ENCODE measurements at places on chromosomes 12 and 14. TPM values are rescaled to one million over a fixed set of nuclear protein-coding genes. Genes with fewer than 3 reads are reported as not detected.

DNA sequence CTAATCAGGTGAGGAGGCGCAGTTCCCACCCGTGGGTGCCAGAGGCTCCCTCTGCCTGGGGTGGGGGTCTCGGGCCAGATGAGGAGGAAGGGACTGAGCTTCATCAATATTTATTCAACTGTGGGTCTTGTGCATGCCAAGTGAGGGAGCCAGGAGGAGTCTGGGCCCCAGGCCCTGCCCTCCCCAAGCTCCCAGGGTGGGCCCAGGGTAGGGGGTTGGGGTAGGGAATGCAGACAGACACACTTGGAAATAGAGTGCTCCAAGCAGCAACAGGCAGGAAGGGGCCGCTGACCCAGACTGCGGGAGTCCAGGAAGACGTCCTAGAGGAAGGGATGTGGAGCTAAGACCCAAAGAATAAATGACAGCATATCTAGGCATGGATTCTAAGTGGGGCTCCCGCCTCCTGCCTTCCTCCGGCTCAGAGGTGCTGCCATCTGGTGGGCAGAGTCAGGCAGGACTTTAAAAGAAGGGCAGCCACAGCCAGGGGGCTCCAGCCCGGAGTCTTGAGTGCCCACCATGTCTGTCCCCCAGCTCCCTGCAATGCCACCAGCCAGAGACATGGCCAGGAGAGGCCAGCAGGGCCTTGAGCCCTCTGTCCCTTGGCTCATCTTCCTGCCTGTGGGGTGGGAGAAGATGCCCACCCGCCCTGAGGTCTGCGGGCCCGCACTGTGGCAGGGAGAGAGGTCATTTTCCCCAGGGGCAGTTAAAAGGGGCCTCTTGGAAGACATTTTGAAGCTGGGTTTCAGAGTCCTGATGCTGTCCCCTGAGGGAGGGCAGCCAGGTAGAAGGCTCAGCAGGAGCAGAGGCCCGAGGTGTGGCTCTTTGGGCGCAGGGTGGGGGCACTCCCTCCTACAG lies 70.1 kb downstream of the PHETA1 start:
- peak; percentile 73 for DNase-seq

- no peak for DNase-seq
Measured at GRCh38 chr14:64700894-64701293, 3.3 kb upstream of the PLEKHG3 start.

DNA sequence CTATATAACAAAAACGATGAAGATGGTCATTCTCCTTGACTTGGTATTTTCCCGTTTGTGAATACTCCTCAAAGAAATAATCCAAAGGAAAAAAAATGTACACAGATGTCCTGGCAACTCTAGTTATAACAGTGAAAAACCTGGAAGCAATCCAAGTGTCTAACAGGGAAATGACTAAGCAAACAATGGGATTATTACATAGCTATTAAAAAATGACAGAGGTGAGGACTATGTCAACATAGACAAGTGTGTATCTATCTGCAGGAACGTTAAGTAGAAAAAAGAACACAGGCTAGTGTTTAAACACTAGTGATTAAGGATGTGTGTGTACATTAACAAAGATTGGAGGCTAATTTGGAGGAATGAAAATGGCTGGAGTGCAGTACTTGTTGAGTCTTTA lies 5.9 kb upstream of the APOLD1 start:
- peak; percentile 91 for DNase-seq

DNA sequence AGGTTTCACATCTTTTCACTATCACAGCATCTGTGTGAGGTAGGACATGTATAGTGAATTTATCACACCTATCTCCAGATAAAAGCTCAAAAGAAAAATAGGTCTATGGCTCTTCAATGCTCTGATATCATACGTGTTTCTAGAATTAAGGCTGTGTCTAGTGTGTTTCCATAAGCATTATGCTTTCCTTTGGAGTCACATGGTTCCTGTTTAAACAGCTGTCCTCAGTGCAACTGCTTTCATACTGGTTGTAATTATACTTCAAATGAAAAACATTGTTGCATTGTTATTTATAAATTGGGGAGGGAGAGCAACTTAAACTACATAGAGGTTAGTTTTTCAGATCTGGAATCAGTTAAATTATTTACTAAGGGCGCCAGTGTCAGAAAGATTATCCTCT lies 151.6 kb downstream of the SYT1 start:
- DNase-seq, result no peak

GRCh38 chr12:23888396-23889068 lies 60.9 kb downstream of the SOX5 start:
- DNase-seq, result no peak

DNA sequence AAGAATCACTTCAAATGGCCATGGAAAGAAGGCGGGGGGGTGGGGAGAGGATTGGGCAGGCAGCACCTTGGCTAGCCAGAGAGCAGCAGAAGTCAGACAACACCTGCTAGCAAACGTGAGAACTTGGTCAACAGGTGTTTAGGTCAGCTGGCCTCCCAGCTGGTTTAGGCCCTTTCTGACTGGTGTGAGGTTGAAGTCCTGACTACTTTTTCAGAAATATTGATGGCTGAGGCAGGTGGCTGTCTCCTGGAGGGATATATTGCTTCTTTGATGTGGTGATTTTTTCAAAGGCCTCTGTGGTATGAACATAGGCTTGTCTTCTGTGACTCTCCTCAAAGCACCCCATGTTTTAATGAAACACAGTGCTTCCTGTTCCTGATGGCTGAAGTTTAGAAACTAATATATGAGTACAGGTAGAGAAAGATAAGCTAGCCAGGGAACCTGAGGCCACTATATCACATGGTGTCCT lies 238.2 kb upstream of the SSTR1 start:
- no peak for DNase-seq

DNA sequence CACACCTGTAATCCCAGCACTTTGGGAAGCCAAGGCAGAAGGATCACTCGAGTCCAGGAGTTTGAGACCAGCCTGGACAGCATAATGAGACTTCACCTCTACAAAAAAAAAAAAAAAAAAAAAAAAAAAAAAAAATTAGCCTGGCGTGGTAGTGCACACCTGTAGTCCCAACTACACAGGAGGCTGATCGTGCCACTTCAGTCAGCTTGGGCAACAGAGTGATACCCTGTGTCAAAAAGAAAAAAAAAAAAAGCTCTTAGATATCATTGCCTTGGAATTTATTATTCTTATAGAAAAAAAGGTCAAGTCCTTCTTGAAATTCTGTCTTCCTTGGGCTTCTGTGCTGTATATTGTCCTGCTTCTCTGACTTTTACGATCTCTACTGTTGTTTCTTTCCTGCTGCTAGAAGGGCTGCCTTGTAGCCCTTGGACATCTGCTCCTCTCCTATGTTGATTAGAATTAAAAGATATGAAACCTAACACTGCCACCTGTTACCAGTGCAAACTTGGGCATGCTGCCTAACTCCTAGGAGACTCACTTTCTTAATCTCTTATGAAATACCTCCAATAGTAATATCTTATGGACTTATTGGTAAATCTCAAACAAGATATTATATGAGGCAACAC lies 5.7 kb downstream of the TMEM19 start:
- DNase-seq, result no peak

DNA sequence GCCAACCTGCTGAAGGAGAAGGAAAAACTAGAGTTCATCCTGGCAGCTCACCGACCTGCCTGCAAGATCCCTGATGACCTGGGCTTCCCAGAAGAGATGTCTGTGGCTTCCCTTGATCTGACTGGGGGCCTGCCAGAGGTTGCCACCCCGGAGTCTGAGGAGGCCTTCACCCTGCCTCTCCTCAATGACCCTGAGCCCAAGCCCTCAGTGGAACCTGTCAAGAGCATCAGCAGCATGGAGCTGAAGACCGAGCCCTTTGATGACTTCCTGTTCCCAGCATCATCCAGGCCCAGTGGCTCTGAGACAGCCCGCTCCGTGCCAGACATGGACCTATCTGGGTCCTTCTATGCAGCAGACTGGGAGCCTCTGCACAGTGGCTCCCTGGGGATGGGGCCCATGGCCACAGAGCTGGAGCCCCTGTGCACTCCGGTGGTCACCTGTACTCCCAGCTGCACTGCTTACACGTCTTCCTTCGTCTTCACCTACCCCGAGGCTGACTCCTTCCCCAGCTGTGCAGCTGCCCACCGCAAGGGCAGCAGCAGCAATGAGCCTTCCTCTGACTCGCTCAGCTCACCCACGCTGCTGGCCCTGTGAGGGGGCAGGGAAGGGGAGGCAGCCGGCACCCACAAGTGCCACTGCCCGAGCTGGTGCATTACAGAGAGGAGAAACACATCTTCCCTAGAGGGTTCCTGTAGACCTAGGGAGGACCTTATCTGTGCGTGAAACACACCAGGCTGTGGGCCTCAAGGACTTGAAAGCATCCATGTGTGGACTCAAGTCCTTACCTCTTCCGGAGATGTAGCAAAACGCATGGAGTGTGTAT lies 2.4 kb downstream of the FOS start:
- DNase-seq, result peak; percentile 50

DNA sequence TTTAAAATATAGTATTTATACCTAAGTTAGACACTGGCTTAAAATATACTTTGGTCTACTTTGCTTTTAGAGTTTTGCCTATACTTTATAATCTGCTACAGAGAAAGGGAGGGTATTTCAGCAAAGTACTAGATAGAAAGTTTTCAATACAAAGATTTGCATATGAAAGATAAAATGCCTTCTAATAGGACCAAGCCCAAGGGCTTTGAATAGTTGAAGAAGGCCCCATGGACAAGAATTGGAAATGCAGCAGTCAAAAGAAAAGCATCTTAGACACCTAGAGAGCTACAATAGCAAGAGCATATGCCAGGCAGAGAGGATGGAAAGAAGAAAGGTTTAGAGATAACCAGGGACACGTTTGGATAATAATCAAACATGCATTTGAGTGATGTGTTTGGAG lies 83.1 kb upstream of the DNM1L start:
- DNase-seq, result no peak

GRCh38 chr12:75503866-75504265 lies 7.5 kb downstream of the KRR1 start:
- DNase-seq, result no peak

- DNase-seq, result no peak
Measured at GRCh38 chr12:53200458-53201176, 6.4 kb downstream of the ITGB7 start.

DNA sequence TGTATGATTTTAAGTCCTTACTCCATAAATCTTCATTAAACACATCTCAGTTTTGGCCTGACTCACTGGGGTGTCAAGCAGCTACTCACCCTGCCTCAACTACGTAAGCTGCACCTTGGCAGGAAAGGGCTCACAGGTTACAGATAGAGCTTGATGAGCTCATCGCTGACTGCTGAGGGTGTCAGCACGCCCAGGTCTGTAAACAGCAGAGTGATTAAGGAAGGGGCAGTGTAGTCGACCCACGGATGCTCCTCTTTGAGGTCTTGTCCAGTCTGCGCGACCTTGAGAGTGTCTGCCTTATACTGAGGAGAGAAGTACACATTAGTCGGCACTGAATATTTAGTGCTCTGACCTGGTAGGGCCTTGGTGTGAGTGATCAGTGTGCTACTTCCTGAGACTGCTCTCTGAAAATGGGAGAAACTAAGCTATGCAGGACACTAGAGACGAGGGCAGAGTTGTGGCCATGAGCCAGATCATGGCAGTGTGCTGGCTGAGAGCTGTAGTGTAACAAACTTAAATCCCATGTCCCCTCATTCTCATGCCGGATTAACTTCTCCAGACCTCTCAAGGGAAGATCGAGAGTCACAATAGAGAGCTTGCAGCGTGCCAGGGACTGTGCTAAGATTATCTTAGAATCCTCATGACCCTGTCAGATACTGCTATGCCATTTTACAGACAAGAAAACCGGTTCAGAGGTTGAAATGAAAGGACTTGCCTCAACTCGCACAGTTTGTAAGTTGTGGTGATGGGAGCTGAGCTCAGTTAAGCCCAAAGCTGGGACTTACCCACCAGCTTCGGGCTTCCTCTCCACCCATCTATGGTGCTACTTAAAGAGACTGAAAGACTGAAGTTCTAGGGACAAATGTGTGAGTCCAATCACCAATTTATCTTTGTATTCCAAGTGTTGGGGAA lies 11.6 kb downstream of the EIF2B1 start:
- DNase-seq, result peak; percentile 33

DNA sequence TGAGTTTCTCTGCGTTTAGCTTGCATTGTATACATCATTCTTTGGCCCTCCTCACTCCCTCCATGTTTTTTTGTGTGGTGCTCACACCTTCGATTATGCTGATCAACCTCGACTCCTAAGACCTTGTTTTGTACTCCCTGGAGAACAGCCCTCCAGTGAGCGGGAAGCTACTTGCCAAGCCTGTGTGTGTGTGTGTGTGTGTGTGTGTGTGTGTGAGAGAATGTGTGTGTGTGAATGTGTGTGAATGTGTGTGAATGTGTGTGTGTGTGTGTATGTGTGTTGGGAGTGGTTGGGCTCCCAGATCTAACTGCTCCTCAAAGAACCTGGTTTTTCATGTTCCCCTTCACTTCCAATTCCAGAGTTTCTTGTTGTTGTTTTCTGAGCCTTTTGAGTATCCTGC lies 6.0 kb downstream of the NYNRIN start:
- no peak for DNase-seq

DNA sequence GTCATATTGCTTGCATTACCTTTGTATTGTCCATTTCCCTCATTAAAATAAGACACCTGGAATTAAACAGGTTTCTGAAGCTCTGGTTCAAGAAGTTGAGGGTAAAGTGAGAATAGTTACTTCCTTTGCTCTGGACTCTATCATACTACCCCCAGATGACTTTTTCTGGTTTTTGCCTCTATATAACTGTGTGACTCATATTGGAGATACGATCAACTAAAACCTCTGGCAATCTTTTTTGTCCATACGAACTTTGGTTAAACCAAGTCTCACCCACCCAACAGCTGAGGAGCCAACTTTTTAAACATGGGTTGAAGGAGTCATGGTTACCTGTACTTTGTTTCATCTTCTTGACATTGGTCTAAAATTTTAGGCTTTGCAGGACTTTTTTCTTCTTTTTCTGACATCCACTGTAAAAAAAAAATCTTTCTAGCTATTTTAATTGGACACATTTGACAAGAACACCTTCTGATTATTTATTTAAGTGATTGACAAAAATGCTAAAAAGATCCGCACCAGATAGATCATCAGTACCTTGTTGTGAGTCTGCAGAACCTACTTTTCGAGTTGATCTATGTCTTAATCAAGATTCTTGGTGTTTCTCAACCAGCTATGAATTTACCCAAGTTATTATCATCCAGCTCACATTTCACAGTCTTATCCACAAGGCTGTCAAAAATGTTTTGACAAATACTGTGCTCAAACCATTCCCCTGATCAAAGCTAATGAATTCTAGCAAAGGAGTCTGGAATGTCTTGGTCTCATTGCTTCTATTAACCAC lies 166.0 kb downstream of the IPO8 start:
- DNase-seq, result no peak

DNA sequence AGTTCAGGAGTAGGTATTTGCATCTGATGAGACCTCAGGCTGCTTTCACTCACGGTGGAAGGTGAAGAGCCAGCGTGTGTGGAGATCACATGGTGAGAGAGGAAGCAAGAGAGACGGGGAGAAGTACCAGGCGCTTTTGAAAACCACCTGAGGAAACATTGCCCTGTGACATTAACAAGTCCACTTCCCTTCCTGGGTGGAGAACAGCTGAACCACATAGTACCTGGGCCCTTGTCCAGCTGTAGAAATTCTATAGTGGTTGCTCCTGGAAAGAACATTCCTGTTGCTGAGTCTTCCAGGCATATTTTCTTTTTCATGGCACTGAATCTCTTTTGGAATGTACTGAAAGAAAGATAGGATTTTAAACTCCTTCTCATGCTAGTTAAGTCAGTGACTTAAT lies 87.3 kb upstream of the RIN3 start:
- DNase-seq, result peak; percentile 62

Gene CCDC197
- not detected for total RNA-seq

Gene C12orf57
- 261 TPM for total RNA-seq

Gene FAM222A
- 0.89 TPM for total RNA-seq

Gene DCAF5
- total RNA-seq, result 24.5 TPM

Gene PTGER2
- 6.2 TPM for total RNA-seq

Gene KRT83
- total RNA-seq, result not detected
